Inflammatory macrophage (primary cell): ENCODE measurements at places on chromosomes 6 and 20.

DNA sequence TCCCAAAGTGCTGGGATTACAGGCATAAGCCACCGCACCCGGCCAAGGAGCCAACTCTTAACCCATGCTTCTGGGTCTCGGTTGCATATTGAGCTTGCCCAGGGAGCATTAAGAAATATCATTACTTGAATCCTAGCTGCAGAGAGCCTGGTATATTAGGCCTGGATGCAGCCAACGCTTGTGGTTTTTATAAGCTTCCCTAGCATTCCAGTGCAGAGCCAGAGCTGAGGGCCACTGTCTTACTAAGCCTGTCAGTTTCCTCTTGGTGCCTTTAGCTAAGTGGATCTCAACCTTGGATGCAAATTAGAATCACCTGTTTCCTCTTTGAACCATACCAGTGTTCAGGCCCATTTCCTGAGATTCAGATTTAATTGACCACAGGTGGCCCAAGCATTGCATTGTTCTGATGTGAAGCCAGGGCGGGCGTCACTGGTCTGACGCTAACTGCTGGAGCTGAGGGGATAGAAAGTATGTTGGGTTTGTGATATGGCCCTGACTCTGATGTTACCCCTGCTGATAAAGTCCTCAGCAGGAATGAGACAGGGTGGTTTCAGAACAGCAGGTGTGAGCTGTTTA lies 76.3 kb downstream of the BTBD3 start:
- no peak for DNase-seq

DNA sequence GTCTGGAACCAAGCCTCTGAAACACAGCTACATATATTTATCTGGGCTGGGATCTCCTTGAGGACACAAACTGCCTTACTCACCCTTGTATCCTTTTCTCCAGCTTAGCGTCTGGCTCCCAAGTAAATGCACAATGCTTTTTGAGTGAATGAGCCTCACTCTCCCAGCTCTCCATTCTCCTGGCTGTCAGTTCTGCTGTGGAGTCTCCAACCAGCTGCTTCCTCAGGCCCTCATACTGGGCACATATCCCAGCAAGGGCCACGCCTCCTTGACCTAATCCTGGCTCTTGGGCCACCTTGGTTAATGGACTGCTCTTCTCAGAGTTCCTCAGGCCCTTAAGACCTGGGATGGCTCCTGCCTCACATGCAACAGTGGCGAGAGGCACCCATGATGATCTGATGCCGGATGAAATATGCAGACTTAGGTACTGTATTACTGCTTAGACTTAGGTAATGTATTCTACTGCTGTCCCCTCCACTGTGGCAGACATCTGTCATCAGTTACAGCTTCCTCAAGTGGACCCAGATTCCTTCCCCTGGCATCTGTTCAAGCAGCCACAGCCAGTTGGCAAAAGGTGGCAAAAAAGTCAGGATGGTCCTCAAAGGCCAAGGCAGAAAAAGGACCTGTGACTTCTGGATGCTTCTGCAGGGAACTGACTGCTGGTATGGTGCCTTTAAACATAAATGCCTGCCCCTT lies 16.5 kb downstream of the SNHG17 start:
- DNase-seq = no peak

DNA sequence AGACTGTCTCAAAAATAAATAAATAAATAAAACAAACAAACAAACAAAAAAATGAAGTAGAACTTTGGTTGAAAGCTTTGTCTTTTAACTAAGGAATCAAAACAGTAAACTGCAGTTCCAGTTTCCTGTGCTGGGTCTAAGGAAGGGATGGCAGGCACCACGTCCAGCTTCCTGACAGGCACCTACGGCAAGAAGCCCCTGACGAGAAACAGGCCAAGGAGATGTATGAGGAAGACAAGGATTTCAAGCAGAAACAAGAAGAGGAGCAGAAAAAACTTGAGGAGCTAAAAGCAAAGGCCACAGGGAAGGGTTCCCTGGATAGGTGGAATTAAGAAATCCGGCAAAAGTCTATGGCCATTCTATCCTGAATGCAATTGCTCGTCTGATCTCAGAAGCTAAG lies 8.8 kb downstream of the SNX3 start:
- no peak for DNase-seq

DNA sequence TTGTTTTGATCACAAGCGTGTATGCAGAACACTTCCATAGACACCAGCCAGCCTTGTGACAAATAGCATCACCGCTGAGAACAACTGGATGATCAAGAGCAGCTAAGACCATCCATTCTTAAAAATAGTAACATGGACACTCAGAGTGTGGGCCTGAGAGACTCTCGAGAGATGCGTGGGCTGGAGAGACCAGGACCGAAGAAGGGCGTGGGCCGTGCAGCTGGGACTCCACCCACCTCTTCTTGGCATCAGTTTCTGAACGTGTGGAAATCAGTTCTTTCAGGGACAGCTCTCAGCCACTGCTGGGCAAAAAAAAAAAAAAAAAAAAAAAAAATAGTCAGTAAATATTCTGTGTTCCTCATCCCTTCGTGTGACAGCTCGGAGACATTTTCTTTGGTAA lies 314.5 kb upstream of the CDH4 start:
- DNase-seq = no peak

DNA sequence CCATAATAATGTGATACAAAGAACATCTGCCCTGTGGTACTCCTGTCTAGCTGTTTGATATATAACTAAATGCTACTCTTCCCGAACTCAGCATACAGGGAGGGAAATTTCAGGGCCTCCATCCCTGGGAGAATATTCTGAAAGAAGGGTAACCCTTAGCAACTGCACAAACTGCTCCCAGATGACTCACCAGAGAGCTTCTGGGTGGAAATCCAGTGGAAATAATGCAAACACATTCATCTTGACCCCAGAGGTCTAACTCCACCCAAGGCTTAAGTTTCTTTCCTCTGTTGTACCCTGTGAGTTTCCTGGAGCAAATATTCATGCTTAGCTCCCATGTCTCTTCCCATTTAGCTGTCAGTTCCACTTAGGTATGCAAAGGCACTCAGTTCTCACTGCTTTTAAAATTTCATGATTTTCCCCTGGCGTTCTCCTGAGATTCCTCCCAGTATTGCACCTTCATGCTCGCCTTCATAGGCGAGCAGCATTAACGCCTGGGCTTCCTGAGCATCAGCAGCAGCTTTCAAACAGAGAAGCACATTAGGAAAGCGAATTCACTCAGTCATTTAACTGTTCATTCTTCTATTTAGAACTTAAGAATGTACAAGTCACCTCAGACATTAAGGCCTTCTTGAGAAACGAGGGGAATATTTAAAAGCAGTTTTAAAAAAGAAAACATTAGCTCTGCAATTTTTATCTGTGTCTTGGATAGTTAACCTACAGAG lies 43.8 kb upstream of the LAMA4 start:
- no peak for DNase-seq

DNA sequence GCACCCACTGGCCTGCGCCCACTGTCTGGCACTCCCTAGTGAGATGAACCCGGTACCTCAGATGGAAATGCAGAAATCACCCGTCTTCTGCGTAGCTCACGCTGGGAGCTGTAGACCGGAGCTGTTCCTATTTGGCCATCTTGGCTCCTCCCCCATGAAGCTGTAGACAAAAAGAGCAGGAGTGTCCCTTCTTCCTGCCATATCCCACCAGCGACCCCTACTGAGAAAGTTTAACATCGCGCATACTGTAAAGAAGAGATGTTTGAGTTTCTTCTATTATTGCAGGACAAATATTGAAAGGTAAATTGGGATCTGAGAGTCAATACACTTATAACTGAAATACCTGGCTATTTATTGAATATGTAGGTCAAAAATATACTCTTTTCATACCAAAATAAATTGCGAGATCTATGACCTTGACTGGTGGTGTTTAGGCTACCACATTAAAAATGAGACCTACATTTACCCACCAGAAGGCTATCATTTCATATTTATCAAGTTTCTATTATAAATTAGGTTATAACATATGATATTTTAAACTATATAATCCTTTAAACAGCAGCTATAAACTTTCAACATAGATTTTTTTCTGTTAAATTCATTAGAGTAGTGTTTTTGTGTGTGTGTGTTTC lies 586.3 kb downstream of the HTR1B start:
- DNase-seq = no peak

- DNase-seq = no peak
Observed at GRCh38 chr6:19734061-19734460, 103.1 kb upstream of the ID4 start.

- no peak for DNase-seq
Observed at GRCh38 chr20:20525756-20526155, 157.9 kb downstream of the INSM1 start.

- no peak for DNase-seq
Observed at GRCh38 chr6:75437421-75437891, 56.1 kb downstream of the FILIP1 start.

DNA sequence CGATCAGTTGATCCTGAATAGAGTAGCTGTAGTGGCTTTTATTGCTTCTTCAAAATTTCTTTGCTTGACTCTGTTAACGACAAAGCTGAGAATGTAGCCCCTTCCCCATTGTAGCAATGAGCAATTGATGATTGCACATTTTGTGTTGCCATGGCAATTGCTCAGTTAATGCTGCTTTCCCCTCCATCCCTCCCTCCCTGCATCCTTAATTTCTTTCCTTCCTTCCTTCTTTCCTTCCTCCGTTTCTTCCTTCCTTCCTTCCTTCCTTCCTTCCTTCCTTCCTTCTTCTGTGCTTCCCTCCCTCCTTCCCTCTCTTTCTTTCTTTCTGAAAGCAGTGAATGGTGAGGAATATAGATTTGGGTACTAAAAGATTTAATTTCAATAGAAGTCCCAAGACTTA lies 557.3 kb upstream of the MAP3K7 start:
- DNase-seq = no peak

GRCh38 chr6:105824732-105825131 lies 261.4 kb upstream of the PRDM1 start:
- DNase-seq = no peak

DNA sequence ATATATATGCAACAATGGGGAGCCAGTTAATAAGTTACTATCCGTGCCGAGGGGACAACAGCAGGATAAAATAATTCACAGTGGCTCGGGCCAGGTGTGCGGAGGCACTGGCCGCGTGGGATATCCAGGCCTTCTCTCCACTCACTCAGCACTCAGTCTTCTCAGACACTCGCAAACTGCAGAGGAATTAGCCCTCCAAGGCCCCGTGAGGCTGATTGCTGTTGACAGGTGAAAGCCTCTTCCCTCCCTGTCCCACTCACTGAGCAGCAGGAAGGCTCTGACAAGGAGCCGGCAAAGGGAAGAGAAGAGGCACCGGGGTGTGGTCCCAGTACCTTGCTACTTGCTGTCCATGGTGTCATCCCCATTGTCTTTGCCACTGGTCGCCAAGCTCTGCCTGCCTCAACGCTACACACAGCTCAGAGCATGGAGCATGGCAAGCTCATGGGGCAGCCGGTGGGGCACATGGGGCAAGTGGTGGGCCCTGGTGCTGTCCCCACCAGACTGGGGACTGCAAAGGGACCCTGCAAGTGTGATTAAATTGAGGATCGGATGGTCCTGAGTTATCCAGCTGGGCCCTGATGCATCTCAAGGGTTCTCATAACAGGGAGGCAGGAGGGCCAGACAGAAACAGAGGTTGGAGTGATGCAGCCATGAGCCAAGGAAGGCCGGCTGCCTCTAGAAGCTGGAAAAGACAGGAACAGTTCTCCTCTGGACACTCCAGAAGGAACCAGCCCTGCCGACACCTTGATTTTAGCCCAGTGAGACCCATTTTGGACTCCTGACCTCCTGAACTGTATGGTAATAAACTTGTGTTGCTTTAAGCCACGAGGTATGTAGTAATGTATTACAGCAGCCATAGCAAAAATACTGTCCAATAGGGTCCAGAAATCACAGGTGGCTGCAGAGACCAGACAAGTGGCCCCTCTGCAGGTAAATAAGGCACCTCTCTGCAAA lies 119.7 kb downstream of the PSMB1 start:
- no peak for DNase-seq

GRCh38 chr6:30044630-30045029 lies 16.4 kb upstream of the POLR1H start:
- DNase-seq = no peak

- no peak for DNase-seq
Observed at GRCh38 chr6:113380591-113380990, 476.6 kb upstream of the MARCKS start.

DNA sequence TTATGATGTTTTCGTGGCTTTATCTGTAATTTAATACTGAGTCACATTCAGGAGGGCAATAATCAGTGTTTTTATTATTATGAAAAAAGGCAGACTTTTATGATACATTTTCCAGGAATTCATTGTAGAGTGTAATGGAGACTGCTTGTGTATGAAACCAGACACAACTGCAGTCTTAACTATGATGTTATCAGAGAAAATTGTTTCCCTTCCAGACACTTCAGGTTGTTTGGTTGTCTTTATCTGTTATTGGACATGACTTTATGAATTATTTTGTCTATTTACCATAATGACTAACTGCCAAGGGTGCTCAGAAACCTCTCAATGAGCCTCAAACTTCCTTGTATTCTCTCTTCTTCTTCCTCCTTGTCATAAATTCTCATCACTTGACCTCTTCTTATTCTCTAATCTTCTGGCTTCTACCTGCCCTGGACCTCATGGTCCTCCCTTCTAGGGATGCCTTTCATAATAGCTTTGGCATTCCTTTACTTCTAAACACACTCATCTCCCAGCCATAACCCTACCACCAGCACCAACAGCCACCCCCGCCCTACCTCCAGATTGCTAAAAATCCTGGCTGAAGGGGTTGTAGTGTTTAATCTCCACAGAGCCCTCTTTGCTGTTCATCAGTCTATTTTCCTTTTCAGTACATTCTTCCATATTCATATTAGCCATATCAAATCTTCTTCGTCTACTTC lies 492.5 kb downstream of the CDKAL1 start:
- no peak for DNase-seq

GRCh38 chr20:31654534-31654933 lies 16.8 kb downstream of the COX4I2 start:
- DNase-seq = no peak

DNA sequence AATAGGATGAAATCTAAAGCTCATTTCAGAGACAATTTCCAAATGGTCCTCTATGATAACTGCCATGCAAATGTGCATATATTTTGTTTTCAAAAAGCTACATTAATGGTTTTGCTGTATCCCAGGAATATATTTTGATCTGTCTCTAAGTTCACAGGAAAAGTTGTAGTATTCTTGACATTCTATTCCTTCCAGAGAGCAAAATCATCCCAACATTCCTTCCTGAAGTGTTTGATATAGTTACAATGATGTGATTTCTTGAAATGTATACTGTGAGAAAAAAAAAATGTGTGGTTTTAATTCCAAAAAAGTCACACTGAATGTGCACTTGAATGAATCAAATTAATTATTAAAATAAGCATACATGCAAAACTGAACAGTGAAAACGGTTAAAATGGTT lies 996.0 kb upstream of the CITED2 start:
- DNase-seq = no peak

DNA sequence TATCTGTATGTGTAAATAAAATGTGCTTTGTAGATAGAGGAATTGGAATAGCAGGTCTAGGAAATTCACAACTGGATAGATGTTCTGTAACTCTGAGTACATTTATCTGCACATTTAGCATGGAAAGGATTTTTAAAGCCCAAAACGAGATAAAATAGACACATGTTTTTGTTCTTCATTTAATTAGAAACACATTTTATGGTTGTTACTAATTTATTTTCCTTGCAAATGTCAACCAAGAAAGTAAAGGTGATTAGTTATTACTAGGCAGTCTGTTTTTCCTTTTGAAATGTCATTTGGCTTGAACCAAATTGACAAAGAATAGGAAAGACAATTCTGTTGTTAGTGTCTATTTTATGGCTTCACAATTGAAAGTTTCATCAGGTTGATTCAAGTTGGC lies 769 bp downstream of the PRL start:
- DNase-seq = no peak

- DNase-seq = no peak
Observed at GRCh38 chr20:49379338-49379737, 101.5 kb upstream of the ZNFX1 start.
